Neural progenitor cell (in vitro differentiated cells): ENCODE measurements at places on chromosomes 16 and 17. TPM values are rescaled to one million over a fixed set of nuclear protein-coding genes. Genes with fewer than 3 reads are reported as not detected.

The BRD7 gene
- total RNA-seq: 112 and 164 TPM in 2 replicates

- no peak for DNase-seq
These were observed 37.5 kb downstream of the SPECC1 start for GRCh38 chr17:20046629-20047028.

DNA sequence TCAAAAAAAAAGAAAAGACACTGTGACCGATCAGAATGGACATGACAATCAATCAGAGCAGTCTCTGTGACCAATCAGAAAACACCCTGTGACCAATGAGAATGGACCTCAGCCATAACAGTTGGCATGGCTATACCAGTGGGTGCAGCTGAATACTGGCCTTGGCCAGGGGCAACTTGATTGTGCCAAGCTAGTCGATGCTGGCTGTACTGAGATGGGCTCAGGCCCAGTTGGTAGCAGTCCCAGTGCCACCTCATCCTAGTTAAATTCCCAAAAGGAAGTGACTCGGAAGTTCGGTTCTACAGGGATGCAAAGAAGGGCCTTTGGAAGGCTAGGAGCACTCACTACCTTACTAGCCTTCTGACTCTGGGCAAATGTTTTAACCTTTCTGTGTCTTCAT, 37.2 kb upstream of the BCO1 start:
- no peak for DNase-seq

DNA sequence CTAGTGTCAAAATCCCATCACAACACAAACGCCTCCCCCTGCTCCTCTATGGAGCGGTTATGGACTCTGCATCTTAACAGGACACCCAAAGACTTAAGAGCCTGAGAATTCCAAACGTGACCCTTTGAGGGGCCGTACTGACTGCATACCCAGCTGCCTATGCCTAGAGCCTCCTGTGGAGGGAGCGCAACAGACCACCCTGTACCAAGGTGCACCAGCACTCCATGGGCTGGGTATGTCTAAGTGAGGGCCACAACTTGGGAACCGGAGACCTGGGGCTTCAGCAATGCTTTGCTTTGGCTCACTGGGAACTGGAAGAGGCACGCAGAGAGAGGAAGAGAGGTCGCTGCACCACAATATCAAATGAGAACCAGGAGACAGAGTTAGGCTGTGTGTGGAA, 5.4 kb downstream of the ANKS3 start:
- no peak for DNase-seq

The HOXB4 gene
- total RNA-seq: not detected in 2 replicates
